Spleen (tissue), 13 donors: ENCODE measurements at places on chromosomes 5 and 9. TPM values are rescaled to one million over a fixed set of nuclear protein-coding genes. Genes with fewer than 3 reads are reported as not detected.

DNA sequence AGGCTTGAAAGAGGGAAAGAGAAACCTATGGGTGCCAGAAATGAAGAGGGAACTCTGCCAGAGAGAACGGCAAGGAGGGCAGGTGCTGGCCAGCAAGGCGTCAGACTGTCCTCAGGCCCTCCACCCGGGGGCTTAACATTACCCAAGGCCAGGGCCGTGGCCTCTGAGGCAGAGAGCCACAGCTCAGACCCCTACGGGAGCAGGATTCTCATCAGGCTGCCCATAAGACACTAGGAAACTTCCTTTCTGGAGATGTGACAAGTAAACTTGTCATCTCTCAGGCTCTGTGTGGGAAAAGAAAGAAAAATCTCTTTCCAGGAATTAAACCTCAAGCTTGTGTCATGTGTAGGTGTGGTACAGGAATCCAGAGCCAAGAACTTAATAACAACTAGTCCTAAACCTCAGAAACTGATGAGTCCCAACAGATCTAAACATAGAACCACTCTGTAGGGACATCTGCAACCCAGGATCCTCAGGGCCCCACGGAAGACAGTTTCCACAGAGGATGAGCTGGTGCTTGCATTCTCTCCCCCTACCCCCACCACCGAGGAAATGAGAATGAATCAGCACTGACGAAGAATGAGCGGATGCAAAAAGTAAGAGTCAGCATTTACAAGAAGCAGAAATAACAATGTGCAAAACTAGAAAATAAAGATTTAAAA is 74.3 kb downstream of the DCP2 start:
- H3K36me3 ChIP-seq = no peaks in the 10 kb centered on the region
- DNase-seq = no peak
- H3K4me3 ChIP-seq = no peak overlapping the region
- H3K27me3 ChIP-seq = no peaks in the 10 kb centered on the region
- H3K4me1 ChIP-seq = peaks cover 28% of the 10 kb centered on the region
- no peak overlapping the region for H3K27ac ChIP-seq

DNA sequence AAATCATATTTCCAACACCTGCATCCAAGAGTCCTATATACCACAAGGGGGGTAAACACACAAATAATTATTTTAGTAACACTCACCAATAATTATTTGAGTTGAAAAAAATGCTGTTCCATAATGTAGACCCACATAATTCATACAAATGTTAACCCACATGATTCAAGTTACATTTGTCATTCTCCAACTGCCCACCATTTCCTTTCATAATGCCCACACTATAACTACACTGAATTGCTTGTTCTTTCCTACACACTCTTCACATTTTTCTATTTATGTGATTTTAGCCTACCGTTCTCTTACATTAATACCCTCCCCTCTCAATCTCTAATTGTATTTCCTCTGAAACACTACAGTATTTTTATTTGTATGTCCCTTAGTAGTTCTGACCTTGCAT is 35.9 kb upstream of the HK3 start:
- H3K27me3 ChIP-seq = no peaks in the 10 kb centered on the region
- H3K27ac ChIP-seq = no peak overlapping the region
- H3K36me3 ChIP-seq = no peaks in the 10 kb centered on the region
- H3K4me3 ChIP-seq = no peak overlapping the region
- no peak for DNase-seq
- H3K4me1 ChIP-seq = peaks cover 10% of the 10 kb centered on the region

GRCh38 chr9:122816163-122816867 is 12.1 kb downstream of the PDCL start:
- DNase-seq = peak; percentile 87
- no peaks in the 10 kb centered on the region for H3K27me3 ChIP-seq
- peaks cover 38% of the 10 kb centered on the region for H3K36me3 ChIP-seq

DNA sequence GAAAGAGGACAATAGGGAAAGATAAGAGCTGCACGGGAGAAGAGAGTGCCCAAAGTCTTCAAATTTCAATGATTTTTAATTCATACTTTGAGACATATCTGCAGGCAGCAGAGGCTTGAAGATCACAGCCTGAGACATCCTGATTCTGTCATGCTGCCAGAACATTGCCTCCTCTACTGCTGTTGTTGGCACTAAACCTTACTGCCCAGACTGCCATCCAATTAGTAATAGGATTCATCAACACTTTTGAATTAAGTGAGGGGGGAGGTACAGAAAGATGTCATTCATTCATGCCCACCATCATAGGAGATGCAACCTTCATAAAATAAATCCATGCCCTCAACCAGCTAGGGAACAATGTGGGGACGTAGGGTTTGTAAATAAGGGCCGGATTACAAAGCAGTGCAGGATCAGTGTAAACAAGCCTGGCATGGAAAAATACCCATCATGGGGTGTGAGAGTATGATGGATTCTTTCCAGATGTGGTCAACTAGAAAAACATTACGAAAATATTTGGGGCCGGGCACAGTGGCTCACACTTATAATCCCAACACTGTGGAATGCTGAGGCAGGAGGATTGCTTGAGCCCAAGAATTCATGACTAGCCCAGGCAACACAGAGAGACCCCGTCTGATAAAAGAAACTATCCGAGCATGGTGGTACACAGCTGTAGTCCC is 122.1 kb upstream of the DAPK1 start:
- DNase-seq = no peak
- H3K27me3 ChIP-seq = no peaks in the 10 kb centered on the region
- no peak overlapping the region for H3K4me3 ChIP-seq
- H3K4me1 ChIP-seq = no peaks in the 10 kb centered on the region
- H3K27ac ChIP-seq = no peak overlapping the region

GRCh38 chr5:176800024-176800423 is 10.3 kb upstream of the UNC5A start:
- no peaks in the 10 kb centered on the region for H3K4me1 ChIP-seq
- peaks cover 46% of the 10 kb centered on the region for H3K27me3 ChIP-seq
- no peak overlapping the region for H3K27ac ChIP-seq
- H3K36me3 ChIP-seq = no peaks in the 10 kb centered on the region

GRCh38 chr5:146919304-146919703 is 40.7 kb upstream of the PPP2R2B start:
- no peaks in the 10 kb centered on the region for H3K4me1 ChIP-seq
- H3K27ac ChIP-seq = no peak overlapping the region
- DNase-seq = no peak
- no peak overlapping the region for H3K4me3 ChIP-seq

DNA sequence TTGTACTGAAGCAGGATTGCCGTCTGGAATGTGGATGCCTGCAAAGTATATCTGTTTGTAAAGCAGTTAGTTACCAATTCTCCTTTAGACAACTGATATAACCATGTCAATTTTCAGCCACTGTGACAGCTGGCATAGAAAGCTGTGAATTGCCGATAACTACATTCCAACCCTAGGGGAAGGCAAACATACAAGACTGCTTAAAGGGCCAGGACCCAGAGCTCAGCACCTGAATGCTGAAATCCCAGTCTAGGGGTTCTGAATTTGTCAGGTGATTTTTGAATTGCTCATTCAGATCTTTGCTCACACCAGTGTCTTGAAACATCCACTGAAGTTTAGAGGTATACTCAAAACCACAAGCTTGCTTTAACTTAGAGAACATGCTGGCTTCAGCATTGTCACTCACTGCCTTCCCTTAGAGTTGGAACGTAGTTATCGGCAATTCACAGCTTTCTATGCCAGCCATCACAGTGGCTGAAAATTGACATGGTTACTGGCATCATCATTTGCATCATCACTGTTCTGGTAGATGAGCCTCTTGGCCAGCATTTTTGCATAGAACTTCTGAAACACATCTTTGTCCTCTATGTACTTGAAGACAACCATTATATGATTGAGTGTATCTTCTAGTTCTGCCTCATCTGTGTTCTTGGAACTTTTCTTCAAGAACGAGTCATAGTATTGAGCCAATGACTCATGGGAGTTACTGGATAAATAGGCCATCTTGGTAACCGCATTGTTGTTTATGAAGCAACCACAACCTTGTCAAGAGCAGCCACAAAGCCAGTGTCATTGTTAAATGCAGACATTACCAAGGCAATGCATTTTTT is 82.1 kb downstream of the CCDC192 start:
- peak overlapping the region; percentile 40 for H3K27ac ChIP-seq
- no peaks in the 10 kb centered on the region for H3K27me3 ChIP-seq
- no peaks in the 10 kb centered on the region for H3K4me1 ChIP-seq
- H3K36me3 ChIP-seq = no peaks in the 10 kb centered on the region
- DNase-seq = no peak
- no peak overlapping the region for H3K4me3 ChIP-seq

DNA sequence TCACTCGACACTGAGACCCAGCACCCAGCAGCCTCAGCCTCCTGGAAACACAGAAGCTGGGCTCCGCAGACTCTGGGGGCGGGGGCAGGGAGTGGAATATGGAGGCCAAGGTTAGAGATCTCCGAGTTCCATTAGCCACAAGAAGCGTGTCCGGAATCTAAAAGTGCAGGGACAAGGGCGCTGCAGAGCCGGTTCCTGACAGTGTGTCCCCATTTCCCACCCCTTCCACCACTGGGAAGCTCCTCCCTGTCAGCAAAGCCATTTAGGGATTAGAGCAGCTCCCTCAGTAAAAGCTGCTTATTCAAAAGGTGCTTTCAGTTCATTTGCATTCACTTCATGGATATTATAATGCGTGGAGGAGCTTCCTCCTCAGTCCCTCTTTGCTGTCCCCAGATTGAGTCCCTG is 74.1 kb upstream of the HSPA9 start:
- H3K27ac ChIP-seq = peak overlapping the region; percentile 69
- H3K4me3 ChIP-seq = no peak overlapping the region
- H3K4me1 ChIP-seq = peaks cover 29% of the 10 kb centered on the region
- no peaks in the 10 kb centered on the region for H3K36me3 ChIP-seq
- DNase-seq = no peak

DNA sequence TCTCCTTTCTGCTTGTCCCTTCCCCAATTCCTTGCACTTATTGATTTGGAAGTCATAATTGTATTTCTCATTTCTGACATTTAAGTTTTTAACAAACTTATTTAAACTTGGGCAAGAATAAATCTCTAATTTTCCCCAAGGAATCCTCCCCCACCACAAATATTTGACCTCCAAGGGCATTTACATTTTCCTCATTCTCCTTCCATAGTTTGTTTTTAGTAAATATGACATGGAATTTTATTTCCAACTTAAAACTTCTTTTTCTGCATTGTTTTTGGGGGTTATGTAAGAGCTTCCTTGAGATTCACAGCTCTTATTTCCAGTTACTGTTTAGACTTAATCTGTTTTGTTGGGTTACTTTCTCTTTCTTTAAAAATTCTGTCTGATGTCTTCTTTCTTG is 64.9 kb downstream of the ZNF618 start:
- no peaks in the 10 kb centered on the region for H3K27me3 ChIP-seq
- H3K4me1 ChIP-seq = no peaks in the 10 kb centered on the region
- no peak overlapping the region for H3K4me3 ChIP-seq
- H3K36me3 ChIP-seq = no peaks in the 10 kb centered on the region
- DNase-seq = no peak

The STPG3 gene
- total RNA-seq = not detected

The NRG2 gene
- total RNA-seq = 6.7 TPM

The SLCO4C1 gene
- total RNA-seq = 2.5 TPM

The PKN3 gene
- total RNA-seq = 11.3 TPM

The ALDH7A1 gene
- 14.0 TPM for total RNA-seq

The ARHGEF37 gene
- 1.2 TPM for total RNA-seq

The HTR4 gene
- 0.41 TPM for total RNA-seq

The C9 gene
- not detected for total RNA-seq

The SNX24 gene
- total RNA-seq = 8.8 TPM

The IFT74 gene
- 12.6 TPM for total RNA-seq
